Posterior vena cava (tissue), 2 donors: ENCODE measurements at places on chromosomes 3 and 15. TPM values are rescaled to one million over a fixed set of nuclear protein-coding genes. Genes with fewer than 3 reads are reported as not detected.

DZIP3 gene
- 19.5 TPM for total RNA-seq

LNP1 gene
- total RNA-seq: 4.0 TPM

DNA sequence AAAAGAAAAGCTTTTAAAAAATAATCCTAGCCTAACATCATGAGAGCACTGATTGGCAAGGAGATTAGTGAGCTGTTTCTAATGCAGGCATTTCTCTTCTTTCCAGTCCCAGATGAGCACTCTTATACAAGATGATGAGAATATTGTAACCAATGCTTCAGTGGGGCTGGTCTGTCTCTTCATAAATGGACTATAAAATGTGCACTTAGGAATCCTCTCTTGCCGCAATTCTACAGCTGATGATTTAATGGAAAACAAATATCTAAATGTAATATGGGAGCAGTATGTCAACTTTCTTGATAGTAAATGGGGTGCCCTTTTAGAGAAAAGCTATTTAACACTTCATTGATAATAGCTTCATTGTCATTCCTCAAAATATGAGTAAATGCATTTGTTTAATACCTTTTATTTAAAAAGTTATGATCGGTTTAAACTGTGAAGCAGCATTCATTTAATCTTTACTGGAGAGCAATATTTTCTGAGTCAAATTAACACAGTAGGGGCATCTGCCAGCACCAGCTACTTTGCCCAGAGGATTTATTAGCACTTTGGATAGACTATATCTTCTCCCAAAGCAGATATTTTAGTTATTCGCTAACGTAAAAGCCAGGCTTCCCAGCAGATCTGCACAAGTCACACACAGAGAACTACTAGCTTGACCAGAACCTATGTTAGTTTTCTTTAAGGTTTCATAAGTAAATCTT is 985.9 kb downstream of the DIPK2A start:
- DNase-seq: no peak

DNA sequence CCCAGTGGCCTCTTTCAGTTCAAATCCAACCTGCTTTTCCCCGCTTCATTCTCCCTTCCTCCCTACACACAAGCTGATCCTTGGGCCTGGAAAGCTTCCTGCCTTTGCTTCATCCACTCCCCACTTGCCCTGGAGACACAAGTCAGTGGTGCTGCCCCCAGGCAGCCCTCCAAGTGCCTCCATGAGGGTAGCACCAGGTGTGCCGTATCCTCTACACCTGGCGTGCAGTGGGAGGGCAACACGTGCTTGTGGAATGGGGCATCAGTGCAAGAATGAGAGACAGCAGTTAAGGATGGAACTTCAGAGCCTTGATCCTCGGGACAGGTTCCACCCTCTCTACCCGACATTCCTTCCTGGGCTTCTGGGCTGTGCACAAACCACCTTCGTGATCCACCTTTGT is 3.8 kb downstream of the ANPEP start:
- DNase-seq: no peak

GRCh38 chr3:42696356-42697288 is 6.0 kb downstream of the HHATL start:
- DNase-seq: peak; percentile 77

- DNase-seq: no peak
Measured at GRCh38 chr15:37931868-37932267, 2.6 kb upstream of the TMCO5A start.
